ENCODE measurements at places on chromosomes 13 and 19. TPM values are rescaled to one million over a fixed set of nuclear protein-coding genes. Genes with fewer than 3 reads are reported as not detected.

DNA sequence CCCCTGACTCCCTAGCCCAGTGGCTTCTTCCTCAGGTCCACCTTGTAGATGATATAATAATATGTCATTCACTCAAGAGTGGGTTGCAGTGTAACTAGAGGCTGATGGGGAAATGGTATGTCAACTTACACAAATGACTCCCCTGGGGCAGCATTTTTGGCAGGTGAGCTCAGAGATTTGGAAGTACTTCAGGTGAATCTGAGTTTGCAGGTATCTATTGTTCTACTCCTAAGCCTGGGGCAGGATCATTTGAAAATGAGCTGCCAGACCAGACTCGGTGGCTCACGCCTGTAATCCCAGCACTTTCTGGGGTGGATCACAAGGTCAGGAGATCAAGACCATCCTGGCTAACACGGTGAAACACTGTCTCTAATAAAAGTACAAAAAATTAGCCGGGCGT is 11.6 kb upstream of the CNMD start:
- no peaks in the 10 kb centered on the region for H3K4me1 ChIP-seq
- H3K36me3 ChIP-seq: no peaks in the 10 kb centered on the region
- no peak overlapping the region for H3K4me3 ChIP-seq
- no peaks in the 10 kb centered on the region for H3K27me3 ChIP-seq
- no peak for DNase-seq

DNA sequence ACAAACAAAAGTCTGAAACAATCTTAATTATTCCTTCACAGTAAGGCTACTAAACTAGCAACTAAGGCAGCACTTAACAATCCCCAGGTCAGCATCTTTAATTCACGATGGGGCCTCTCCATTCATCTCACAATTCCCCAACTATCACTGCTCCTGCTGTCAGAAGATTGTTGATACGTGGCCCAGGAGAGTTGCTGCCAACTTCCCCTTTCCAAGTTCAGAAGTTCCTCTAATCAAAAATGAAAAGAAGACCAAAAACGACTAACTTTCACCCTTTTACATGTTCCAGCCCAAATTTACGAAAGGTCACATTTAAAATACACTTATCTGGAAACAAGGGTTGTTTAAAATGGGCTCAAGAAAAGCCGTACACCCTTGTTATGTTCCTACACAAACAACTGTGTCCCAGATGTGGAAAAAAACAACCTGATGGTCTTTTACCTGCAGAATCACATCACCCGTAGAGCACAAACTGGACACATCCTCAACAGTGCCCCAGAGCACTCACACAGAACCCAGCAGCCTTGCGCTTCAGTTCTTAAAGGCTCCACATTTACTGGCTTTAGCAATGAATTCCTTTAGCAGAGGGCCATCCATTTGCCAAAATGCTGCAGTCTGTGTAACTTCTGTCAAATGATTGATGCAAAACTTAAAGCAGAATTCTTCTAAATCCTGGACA is 38.0 kb downstream of the PHF11 start:
- peaks cover 12% of the 10 kb centered on the region for H3K4me1 ChIP-seq
- no peak for DNase-seq
- H3K36me3 ChIP-seq: peaks cover 51% of the 10 kb centered on the region
- no peaks in the 10 kb centered on the region for H3K27me3 ChIP-seq
- no peak overlapping the region for H3K4me3 ChIP-seq
- no peak overlapping the region for H3K27ac ChIP-seq

GRCh38 chr13:50466456-50466855 is 377.0 kb downstream of the DLEU7 start:
- peaks cover 3% of the 10 kb centered on the region for H3K4me1 ChIP-seq
- no peak for DNase-seq
- peaks cover 10% of the 10 kb centered on the region for H3K27me3 ChIP-seq
- no peak overlapping the region for H3K27ac ChIP-seq
- H3K4me3 ChIP-seq: no peak overlapping the region

The PSG11 gene
- not detected for total RNA-seq

The PPM1N gene
- 6.1 TPM for total RNA-seq

The ASF1B gene
- 75.3 TPM for total RNA-seq

Measured in activated naive CD8-positive, alpha-beta T cell treated with anti-CD3 and anti-CD28 coated beads, Interleukin-2, amount 10 ng/mL, durations not matched to agents 7 days and 5 days (primary cell).